HEK293T (cell line): ENCODE measurements at places on chromosomes 6 and 20.

- DNase-seq, result no peak
Measured at GRCh38 chr6:107977283-107977682, 19.3 kb upstream of the SEC63 start.

DNA sequence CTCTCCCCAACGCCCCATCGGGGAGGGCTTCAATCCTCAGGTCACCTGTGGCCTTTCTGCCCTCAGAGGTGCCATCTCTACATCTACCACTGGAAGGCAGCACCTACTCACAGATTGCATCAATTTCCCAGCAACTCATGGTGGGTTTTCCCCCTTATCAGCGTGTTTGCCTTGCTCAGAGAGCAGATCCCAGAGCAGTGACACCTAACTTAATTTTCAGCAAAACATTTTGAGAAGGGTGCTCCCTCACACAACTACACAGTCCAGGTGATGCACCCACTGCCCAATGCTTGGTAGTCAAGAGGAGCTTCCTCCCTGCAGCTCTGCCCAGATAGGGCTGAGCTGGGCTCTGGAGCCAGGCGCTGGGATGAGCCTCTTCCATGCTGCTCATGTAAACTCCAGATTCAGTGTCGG is 48.2 kb downstream of the PLG start:
- DNase-seq, result peak; percentile 62

DNA sequence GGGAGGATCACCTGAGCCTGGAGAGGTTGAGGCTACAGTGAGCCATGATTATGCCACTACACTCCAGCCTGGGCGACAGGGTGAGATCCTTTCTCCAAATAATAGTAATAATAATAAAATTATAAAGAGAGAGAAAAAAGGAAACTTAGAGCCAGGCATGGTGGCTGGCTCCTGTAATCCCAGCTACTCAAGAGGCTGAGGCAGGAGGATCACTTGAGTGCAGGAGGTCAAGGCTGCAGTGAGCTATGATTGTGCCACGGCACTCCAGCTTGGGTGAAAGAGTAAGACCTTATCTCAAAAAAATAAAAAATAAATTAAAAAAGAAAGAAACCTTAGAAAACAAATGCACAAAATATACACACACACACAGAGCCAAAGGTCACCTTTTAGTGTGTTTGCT is 5.2 kb upstream of the SAMHD1 start:
- DNase-seq, result no peak

GRCh38 chr20:16228722-16229121 is 344.5 kb downstream of the KIF16B start:
- DNase-seq, result no peak

DNA sequence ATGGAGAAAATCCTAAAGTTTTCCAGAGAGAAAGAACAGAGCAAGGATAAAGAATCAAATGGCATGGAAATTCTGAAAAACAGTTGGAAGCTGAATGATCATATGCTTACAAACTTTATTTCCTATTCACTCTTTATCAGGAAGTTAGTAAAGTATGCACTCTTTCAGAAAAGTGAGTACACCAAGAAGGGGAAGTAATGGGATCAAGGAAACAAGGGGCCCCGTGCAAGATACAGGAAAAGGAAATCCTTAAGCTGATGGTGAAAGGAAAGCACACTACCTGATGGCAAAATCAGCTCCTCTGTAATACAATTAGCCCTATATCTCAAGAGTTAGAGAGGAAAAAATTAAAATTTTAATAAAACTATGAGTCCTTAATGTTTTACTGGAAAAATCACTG is 14.0 kb downstream of the CALHM6 start:
- DNase-seq, result no peak

DNA sequence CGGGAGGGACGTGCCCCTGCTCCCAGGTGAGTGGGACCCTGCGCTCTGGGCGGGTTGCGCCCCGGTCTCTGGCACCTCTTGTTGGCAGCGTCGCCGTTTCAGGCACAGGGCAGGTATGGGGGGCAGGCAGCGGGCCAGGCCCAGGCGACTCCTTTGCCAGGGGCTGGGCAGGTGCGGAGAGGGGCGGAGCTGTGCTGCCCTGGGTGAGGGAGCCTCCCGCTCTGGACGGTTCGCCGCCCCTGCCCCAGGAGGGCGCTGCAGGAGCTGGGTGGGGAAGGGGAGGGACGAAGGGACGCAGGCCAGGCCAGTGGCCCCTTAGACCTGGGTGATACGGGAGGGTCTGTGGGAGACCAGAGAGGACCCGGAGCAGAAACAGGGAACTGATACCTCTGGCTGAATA is 663.9 kb upstream of the DEFB115 start:
- DNase-seq, result no peak

DNA sequence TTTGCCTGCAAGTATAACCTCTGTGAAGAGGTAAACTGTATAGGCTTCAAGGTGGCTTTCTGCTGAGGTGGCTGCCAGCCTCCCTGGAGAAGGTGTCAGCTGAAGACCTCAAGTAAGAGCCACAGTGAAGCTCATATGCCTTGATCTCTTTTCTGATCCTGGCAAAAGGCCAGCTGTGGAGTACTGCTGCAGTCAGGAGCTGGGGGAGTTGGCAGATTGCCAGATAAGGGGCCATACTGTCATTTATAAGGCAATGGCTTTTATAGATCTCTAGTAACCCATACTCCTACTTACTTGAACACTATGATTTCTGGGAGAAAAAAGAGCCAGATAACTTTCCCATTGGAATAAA is 8.8 kb upstream of the CEP85L start:
- peak; percentile 74 for DNase-seq

GRCh38 chr6:45758787-45759471 is 256.7 kb downstream of the CLIC5 start:
- DNase-seq, result no peak

DNA sequence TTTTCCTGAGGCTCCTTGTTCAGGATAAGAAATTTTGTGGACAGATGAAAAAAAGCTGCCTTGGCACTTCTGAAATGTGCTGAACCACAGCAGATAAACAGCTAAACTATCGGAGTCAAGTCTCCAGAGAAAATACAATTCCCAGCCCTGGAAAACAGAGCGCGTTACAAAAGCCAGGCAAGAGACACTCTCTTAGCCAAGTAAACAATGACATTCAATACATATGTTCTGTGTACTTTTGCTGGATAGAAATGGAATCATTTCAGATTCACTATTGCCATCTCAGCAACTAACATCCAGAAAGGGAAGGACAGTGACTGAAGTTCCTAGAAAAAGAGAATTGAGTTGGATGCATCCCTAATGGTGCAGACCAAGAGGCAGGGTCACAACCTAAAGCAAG is 196.8 kb upstream of the NRSN1 start:
- no peak for DNase-seq

DNA sequence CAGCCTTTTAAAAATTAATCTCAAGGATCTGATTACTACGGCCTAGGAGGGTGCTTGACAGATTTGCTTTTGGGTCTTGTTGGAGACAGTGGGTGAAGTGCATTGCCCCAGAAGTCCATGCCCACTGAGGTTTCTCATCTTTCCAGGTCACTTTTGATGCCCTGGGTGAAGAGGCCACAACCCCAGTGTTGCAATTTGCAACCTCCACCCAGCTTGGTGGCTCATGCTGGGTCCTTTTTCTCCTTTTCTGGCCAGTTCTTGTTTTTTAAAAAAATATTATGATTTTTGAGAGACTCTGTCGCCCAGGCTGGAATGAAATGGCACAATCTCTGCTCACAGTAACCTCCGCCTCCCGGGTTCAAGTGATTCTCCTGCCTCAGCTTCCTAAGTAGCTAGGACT is 9.4 kb downstream of the STX11 start:
- DNase-seq, result no peak

DNA sequence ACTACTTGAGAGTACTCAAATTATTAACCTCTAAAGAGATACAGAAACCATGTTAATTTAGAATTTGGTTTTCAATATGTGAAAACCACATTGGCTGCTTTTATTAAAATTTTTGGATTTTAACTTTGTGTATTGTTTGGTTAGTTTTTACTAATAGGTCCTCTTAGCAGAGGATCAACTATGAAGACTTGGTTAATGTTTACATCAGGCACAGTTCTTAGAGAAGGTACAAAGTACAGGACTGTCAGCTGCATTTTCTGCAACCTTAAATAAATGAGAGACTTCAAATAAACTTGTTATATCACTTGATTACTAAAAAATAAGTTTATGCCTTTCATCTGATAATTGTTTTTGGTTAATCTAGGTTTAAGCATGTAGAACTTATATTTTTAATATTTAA is 89.1 kb downstream of the PHF3 start:
- DNase-seq, result no peak

DNA sequence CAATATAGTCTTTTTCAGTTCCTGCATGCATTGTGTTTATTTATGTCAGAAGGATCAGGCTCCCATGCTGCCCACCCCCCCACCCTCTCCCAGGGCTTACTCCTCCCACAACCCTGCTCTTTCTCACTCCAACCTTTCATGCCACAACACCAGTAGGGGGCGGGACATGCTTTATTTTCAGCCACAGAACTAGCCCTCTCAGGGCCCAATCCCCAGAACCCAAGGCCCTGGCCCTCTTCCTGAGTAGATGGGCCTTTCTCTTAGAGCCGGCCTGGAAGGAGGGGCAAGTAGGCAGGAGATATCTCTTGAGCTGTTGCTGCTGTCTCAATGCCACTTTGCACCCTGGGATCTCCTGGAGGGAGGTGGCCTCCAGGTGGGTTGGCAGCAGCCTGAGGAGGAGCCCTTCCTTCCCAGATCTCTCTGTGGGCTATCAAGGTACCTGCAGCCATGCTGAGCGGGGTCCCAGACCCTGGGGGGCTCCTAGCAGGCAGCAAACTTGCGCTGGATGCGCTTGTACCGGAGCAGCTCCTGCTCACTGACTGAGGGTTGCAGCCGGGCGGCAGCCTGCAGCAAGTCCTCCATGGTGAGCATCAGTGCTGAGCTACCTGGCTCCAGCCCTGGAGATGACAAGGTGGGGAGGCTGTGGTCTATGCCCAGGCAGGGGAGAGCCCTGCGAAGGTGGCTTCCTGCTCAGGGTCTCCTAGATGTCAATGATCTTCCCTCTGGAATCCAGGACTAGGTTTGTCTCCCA is 3.5 kb downstream of the GNMT start:
- DNase-seq, result peak; percentile 76

DNA sequence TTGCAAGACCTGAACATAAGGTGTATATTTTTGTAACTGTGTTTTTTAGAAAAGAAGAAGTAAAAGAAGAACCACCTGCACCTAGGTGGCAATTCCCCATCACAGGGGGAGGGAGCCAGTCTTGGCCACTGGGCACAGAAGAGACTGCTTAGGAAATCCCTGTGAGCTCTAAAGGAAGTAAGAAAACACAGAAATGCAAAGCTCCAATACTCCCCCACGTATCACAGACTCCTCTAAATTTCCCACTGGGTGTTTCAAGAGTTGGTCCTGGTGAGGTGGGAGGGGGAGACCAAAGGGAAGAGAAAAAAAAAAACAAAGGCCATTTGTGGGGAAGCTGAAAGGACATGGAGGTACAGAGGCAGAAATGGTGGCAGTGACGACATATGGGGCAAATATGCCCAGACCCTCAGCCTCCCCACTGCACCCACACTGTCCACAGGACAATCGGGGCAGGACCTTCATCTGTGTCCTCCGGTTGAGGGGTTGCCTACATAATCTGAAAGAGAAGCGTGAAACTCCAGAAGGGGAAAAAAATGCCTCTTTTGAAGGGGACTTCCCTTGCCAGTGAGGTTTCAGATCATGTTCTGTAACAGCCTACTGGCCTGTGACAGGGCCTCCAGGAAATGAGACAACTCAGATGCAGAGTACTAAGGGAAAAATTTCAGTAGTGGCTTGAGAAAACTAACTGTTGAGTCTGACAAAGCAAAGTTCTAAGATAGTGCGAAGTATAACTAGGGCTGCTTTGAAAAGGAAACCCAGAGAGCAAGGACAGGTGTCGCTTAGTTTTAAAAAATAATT is 226.2 kb upstream of the MARCKS start:
- DNase-seq, result no peak

DNA sequence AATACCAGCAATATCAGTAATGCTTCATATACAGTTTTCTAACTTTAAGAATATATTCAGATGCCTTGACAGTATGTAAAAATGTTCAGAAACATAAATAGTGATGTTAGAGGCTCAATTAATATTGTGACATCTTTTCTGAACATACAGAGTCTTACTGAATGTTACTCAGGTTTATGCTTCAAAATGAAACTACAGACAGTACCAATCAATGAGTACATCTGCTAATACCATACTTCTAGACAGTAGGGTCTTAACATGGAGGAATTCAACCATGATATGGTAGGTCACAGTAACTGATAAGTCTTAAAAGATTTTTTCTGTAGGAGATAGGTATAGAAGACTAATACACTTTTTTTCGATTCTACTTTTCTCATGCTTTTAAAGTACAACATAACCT is 8.3 kb downstream of the GCLC start:
- no peak for DNase-seq

- no peak for DNase-seq
Measured at GRCh38 chr20:30503992-30504570, 753.4 kb upstream of the DEFB115 start.

DNA sequence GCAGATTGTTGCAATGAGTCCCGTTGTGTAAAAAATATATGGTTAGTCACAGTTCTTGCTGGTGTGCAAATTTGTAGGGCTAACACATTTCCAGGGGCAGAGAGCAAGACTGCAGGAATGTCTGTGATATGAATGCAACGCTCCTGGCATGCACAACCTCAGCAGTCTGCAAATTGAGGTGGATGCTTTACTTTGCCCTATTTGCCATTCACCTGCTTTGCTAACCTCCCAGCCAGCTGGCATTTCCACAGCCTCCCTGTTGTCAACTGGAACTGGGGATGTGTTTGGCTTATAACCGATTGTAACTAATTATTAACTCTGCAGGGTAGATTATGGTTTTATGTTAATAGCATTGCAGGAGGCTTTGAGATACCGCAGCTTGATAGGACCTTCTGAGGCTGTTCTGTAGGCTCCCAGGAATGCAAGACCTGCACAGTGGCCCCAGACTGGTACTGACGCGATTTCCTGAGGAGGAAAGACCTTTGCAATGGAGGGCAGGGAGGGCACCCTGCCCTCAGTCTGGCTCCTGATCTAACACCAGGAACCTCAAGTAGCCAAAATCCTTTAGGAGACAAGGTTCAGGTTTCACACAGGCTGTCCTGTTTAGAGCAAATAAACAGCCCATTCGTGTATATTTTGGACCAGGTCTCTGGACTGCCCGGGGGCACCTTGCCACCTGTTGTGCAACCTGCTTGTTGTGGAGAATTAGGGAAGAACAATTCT is 53.4 kb downstream of the EDN1 start:
- no peak for DNase-seq
